Stimulated activated CD8-positive, alpha-beta memory T cell treated with anti-CD3 and anti-CD28 coated beads, Interleukin-2, amount 100 ng/mL, for 48 hours (primary cell): ENCODE measurements at places on chromosomes 5 and 9.

DNA sequence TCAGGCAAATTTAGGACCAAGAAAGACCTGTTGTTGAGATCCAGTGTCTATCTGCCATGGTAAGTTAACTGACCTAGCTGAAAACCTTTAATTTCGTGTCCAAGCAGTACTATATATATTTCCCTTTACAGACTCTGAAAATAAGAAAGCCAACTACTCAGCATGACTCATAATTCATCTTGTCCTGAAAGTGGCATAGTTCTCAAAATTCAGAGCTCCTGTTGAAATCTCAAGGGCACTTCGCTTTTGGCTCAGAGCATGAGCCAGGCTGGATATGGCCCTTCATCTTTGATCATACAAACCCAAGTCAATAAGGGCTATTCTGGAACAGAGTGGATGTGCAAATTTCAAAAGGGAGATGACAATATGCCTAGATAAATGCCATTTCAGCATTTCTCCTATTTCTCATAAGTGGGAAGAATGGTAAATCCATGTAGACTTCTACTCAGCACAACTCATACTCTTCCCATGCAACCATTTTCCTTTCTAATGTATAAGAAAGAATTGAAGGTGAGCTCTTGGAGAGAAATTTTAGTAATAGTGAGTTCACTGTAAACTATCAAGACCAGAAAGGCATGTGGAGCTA is 567.9 kb upstream of the DAB2 start:
- DNase-seq, result no peak

- DNase-seq, result no peak
These were observed 380.5 kb upstream of the SMC2 start for GRCh38 chr9:103713631-103714030.

- no peak for DNase-seq
These were observed 25.9 kb downstream of the GALNT12 start for GRCh38 chr9:98833090-98833956.

GRCh38 chr9:33295571-33295970 is 5.3 kb downstream of the NFX1 start:
- DNase-seq, result no peak

DNA sequence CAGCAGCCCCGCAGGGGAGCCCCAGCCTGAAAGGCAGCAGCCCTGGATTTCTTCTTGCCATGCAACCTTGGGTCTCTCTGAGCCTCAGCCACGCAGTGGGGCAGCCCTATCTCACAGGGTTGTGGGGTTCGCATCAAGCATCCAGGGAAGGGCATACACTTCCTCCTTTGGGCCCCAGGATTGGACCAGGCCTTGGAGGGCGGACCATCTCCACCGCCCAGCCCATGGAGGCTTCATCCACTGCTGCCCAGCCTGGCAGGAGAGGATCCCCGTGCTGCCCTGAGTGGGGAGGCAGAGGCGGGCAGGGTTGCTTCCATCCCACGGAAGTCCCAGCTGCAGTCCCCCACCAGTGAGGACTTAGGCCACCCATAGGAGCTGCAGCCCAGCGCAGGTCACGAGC is 5.3 kb downstream of the ADAMTS2 start:
- no peak for DNase-seq

GRCh38 chr5:15439801-15440200 is 60.2 kb upstream of the FBXL7 start:
- no peak for DNase-seq

- no peak for DNase-seq
These were observed 37.9 kb downstream of the NRG2 start for GRCh38 chr5:140005145-140005591.

DNA sequence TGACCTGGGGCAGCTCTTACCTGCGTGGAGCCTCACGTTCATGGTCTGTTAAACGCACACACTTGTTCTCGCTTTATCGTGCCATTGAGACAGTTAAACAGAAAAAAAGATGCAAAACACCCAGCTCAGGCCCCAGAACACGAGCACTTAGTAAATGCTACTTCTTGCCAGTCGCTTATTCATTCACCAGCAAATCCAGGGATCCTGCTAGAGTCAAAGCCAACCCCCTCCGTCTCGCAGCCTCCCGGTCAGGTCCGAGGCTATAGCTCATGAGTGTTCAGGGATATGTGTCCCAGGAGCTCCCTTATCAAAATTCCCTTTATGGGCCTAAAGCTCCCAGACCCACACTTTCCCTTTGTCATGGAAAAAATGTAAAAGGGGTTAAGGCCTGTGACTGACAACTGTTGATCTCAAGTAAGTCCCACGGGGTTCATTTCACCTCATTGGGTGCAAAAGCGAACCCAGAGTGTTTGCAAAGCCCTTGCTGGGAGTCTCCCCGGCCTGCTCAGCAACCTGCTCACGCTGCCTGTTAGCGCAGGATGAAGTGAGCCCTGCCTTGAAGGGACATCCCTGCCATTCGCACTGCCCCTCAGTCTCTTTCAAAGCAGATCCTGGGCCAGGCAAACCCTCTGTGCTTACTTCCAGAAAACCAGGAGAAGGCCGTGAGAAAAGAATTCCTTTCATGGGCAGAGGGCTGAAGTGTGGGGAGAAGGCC is 40.7 kb downstream of the HRH2 start:
- DNase-seq, result no peak

DNA sequence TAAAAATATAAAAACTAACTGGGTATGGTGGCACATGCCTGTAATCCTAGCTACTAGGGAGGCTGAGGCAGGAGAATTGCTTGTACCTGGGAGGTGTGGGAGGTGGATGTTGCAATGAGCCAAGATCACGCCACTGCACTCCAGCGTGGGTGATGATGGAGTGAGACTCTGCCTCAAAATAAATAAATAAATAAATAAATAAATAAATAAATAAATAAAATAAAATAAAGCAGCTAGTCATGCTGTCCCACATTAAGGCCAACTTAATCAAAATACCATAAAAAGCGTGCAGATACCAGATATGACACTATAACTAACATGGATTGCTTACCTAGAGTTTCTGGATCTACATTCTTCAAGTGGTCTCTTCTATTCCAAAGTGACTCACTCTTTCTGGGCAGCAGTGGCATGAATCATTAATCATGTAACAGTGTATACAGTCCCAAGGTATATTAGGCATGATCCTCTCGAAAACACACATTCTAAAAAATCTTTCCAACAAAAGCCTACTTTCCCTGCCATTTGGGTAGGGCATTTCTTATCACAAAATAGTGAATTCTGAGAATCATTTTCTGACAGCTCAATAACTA is 187.1 kb downstream of the ELAVL2 start:
- DNase-seq, result no peak

DNA sequence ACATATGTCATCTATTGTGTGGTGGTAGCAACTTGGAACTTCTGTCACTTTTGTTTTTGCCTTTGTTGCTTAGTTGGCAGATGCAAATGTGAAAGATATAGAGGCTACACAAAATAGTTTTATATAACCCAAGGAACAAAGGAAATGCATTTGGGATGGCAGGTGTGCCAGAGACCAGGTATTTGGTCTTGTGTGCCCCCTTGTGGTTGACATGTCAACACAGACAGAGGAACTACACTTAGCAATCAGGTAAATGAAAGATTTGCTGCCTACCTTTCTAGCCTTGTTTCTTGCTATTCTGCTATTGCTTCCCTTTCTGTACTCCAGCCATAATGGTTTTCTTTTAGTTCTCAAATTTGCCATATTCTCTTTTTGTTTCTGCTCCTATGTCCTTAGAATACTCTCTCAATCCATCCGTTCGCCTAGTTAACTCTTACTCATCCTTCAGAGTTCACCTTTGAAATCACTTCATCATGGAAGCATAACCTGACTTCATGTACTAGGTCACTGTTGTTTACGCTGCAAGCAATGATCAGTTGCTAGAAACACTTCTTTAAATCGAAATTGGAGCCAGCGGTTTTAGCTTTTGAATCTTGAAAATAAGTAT is 119.5 kb downstream of the TRPM3 start:
- DNase-seq, result no peak

- no peak for DNase-seq
These were observed 14.1 kb upstream of the MOCS2 start for GRCh38 chr5:53123702-53124101.

- no peak for DNase-seq
These were observed 72.3 kb downstream of the RASA1 start for GRCh38 chr5:87339986-87340385.
